Stimulated activated CD4-positive, alpha-beta T cell treated with anti-CD3 and anti-CD28 coated beads, Interleukin-2, amount 100 ng/mL, for 24 hours (primary cell): ENCODE measurements at places on chromosomes 2 and 18.

- DNase-seq: no peak
Measured at GRCh38 chr2:72136331-72136730, 11.3 kb downstream of the CYP26B1 start.

- DNase-seq: no peak
Measured at GRCh38 chr2:189298481-189298880, 118.9 kb upstream of the COL5A2 start.

DNA sequence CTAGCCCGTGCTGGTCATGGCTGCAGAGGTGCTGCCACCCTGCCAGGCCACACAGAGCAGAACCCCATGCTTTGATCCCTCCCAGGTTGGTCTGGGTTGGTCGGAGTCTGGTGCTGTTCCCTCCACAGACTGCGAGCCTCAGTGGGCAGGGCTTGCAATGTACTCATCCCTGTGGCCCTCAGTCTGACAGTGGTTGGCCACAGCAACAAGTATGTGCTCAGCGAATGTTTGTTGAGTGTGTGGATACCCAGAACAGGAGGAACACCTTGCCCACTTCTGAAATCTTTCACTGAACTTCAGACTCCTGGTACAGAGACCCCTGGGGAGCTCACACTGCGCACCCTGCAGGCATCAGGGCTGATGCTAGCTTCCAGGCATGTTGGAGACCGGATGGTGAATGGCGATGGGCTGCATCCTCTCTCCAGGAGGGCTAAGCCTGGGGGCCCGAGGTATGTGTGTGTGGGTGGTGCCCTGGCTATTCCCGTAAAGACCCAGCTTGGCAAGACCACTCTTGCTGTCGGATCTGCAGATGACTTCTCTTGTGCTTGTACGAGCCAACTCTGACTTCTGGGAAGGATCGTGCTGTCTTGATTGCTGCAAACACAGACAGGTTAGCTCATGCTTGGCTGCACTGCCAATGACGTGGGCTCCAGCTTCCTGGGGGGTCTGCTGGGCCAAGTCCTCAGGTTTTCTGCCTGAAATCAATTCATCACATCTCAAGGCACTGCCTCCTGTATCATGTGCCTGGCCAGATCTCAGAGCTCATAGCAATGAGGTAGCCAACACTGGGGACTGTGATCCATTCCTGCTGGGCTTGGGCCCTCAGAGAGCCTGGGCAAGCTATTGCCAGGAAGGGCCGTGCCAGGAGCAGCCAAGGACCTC lies 43.7 kb downstream of the RHOB start:
- no peak for DNase-seq

- DNase-seq: no peak
Measured at GRCh38 chr2:50178050-50178449, 853.9 kb downstream of the NRXN1 start.

DNA sequence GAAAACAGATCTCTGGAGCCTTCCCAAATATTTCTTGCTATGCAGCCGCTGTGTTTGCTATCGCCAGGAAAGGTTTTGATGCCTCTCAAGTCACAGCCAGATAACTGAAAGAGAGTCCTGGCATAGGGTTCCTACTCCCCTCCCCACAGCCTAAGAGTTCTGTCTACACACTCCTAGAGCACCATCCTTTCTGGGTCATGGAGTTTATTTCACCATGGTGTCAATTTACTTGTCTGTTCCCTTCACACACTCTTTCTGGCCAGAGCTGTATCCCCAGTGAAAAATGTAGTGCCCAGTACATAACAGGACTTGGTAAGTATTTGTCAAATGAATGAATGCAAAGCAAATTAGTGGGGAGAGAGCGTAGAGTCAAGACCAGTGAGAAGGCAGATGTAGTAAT lies 185.3 kb downstream of the HAUS1 start:
- DNase-seq: no peak

DNA sequence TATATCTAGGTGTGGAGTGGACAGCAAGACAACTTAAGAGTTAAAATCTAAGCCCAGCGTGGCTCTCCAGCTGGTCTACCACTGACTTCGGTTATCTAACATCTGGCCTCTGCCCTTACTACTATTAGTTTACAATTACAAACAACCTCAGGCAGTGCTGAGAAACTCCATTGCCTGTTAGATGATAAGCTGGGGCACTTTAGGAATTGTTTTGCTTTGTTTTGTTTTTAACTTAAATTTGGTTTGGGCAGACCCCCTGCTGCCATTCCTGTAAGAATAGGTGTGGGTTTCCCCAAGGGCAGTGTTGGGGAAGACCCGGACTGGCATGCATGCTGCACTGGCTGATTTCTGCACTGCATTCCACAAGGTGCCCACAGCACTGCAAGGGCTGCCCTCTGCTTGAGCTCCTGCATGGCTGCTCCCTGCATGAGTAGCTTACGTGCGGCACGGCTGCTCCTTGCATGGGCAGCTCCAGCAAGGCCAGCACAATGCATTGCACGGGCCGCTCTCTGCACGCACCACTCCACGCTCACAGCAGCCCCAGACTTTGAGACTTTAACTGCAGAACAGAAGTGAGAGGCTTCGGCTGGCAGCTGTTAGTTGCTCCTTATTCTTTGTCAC lies 74.2 kb upstream of the SERTAD2 start:
- DNase-seq: no peak

- peak; percentile 65 for DNase-seq
Measured at GRCh38 chr2:10497797-10498251, 49.7 kb upstream of the ODC1 start.

DNA sequence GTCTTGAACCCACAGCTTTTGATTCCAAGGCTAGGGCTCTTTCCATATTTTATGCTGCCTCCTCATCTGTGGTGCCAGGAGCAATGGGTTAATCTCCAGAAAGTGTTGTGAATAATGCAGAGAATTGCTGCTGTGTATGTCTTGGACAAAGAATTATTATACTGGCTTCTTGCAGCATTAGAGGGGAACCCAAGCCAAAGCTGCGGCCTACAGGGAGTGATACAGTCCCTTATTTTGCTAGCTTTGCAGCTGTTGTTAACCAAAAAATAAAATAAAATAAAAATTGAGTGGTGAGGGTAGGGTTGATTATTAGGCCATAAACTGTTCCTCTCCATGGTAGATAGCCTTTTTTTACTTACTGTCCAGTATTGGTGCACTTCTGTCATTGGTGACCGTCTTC lies 16.7 kb downstream of the WIPF1 start:
- DNase-seq: no peak

- no peak for DNase-seq
Measured at GRCh38 chr2:241846406-241846805, 12.3 kb downstream of the PDCD1 start.

GRCh38 chr2:70501215-70501614 lies 52.4 kb downstream of the TGFA start:
- DNase-seq: no peak

- no peak for DNase-seq
Measured at GRCh38 chr2:195612611-195613495, 44.2 kb upstream of the SLC39A10 start.

DNA sequence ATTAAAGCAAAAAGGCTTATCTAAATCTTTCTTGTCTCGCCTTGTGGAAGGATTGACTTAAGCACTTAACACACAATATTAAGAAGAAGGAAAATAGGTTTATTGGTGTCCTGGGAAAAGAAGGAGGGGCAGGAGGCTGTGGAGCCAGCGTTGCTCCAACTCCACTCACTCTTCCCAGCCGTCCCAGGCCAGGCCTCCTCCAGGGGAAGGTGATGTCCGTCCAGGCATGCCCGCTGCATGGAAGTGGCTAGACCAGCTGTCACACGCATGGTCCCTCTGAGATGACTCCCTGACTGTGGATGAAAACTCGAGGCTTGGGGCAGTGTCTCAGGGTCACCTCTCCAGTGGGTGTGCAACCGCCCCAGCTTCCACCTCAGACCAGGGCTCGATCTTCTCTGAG lies 281.1 kb downstream of the GALR1 start:
- DNase-seq: no peak

DNA sequence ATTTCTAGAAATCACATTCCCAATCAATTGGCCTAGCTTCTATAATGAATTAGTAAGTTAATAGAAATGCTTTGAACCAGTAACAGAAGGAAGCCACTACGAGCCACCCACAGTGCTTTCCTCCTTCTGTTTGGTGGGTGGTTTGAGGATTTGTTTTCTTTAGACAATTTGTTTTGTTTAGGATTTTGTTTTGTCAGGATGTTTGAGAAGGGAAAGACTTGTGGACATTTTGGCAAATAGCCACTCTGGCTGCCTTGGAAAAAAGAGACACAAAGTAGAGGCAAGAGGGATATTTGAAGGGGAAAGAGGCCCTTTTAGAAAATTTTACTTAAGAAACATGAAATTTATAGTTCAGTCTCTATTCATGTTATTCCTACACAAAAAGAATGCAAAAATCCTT lies 47.7 kb downstream of the TANK start:
- DNase-seq: no peak

DNA sequence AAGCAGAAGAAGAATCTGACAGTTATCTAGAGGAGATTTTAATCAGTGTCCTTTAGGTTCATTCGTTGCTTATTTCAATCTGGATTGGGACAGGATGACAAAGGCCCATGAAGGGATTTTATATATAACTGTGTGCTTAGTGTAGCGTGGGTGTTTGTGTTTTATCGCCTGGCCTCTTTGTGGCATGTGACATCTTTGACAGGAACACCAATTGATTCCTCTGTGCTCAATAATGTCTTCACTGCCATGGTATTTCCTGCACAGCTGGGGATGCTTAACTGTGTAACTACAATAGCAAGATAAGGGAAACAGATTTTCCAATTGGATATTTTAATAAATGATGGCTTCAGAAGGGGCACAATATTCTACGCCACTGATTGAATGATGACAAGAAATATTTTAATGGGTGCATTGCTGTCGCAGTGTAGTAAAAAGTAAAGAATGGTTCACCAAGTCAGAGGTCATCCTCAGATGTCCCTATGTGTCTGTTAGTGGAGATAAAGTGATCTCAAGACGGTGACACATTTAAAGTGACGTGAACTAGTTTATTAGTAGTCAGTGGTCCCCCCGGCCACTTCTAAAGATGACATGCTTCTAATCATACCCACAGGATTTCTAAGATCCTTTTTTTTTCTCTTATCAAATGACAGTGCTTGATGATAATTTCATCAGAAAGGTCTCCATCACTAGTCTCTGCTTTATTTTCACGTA lies 160.4 kb downstream of the AGAP1 start:
- no peak for DNase-seq

DNA sequence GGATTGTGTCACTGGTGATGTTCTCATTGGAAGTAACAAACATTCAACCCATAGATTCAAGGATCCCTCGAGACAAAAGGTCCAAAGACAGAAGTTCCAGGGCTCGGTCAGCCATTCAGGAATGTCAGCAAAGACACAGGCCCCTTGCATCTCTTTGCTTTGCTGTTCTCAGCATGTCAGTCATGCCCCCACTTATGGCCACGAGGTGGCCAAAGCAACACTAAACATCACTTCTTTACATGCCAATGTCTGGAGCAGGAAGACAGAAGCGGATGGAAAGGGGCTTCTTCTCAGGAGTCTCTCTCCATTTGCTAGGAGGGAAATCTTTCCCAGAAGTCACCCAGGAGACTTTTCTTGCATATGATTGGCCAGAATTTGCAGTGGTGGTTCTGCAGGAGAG lies 191.6 kb upstream of the SP5 start:
- DNase-seq: no peak

DNA sequence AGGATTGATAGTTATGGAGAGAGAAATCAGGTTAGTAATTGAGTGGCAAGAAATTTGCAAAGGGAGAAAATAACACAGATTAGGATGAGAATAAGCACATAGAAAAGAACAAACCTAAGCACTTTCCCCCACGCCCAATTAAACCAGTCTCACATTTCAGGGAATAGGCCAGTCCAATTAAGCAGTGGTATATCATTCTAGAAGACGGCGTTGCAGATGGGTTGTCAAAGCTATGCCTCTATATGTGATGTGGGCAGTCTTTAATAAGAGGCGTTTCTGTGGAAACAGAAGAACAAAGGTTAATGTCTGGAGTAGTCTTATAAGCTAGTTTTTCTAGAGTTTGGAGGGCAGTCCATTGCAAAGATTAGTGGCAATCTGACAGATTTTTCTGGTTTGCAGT lies 61.6 kb downstream of the B3GNT2 start:
- DNase-seq: no peak
